ENCODE measurements at places on chromosomes 6 and 20.

- DNase-seq = no peak
Measured at GRCh38 chr6:36858407-36858981, 16.1 kb downstream of the PPIL1 start.

DNA sequence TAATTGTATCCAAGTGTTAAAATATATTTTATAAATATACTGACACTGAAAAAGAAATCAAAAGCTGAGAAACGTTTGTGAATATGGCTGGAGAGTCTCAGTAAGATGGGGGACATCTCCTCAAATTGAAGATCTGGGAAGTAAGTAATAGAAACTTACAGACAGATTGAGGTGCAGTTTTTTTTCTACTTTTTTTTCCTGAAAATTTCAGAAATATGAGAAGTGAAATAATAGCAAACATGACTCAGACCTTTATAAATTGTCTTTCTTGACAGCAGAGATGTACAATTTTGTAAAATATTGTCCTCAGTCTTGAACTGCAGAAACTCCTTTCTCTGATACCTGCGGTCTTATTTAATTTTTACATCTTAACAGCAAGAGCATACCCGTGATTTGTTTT is 347.1 kb downstream of the UTRN start:
- DNase-seq = no peak

DNA sequence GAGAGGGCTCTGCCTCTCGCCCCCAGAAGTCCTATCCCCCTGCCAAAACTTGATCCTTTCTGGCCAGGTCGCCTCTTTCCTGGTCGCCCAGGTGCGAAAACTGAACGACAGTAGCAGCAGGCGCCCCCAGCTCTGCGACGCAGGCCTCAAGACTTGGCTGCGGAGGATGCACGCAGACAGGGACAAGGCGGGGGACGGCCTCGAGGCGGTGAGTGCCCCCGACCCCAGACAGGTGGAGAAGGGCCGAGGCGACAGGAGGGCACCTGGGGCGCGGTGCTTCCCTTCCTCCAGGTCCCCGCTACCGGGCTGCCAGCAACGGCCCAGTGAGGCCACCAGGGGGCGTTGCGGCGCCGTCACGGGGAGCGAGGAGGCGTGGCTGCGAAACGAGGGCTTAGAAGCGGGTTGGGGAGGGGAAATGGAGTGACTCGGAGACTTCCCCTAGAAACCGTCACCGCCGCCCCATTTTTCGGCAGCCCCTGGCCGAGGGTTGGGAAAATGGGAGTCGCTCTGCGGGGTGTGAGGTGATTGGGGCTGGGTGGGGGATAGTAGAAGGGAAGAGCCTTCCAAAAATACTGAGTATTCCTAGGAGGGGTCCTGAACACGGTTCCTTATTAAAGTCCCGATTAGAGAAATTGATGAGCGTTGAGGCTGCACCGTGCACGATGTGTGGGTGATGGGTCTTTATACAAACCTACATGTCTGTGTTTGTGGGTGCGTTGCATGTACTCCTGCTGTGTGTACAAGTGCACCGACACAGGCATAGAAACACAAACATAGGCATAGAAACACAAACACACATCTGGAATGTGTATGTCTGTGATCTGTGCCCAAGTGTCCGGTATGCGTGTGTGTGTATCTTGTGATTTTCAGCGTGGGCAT is 44.6 kb downstream of the ARHGAP40 start:
- DNase-seq = peak; percentile 80

DNA sequence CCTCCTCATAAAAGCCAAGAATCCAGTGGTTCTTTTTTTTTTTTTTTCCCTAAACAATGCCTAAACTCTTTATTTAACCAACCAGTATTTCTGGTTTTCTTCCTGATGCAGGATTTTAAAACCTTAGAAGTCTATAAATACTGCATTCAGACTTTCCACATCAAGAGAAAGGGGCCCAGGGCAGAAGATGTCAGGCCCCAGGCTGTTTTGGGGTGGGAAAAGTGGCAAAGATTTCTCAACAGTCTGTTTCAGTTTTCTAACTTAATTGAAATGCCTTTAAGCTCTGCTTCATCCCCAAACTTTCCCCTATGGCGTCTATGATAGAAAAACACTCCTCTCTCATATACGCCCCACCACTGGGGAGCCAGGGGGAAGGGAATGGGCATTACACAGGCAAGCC is 33.1 kb downstream of the QRSL1 start:
- no peak for DNase-seq

- DNase-seq = no peak
Measured at GRCh38 chr20:17538517-17539170, 7.5 kb upstream of the BFSP1 start.

DNA sequence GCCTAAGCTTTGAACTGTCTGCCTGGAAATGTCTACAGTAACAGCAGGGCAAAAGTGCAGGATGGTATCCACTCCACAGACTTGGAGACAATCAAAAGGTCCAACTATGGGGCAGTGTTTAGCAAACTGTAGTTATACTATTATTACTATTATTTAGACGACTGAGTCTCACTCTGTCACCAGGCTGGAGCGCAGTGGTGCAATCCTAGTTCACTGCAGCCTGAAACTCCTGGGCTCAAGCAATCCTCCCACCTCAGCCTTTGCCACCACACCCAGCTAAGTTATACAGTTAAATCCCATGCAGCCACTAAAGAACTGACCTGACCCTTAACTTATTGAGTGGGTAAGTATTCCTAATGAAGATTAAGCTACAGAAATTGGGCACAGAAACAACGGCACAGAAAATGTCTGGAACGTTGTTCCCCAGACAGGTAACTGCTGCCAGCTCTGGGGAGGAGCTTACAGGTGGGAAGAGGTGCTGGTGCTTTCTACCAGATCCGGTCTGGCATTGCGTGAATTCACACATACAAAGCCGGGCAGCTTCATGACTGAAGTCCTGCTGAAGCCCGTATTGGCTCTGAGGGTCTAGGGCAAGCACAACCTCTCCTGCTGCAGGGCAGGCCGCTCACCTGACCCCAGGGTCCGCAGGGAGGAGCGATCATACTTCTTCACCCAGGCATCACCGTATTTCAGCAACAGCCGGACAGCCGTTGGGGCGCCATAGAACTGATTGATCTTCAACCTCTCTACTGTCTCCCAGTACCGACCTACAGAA is 27.0 kb upstream of the APMAP start:
- DNase-seq = no peak

DNA sequence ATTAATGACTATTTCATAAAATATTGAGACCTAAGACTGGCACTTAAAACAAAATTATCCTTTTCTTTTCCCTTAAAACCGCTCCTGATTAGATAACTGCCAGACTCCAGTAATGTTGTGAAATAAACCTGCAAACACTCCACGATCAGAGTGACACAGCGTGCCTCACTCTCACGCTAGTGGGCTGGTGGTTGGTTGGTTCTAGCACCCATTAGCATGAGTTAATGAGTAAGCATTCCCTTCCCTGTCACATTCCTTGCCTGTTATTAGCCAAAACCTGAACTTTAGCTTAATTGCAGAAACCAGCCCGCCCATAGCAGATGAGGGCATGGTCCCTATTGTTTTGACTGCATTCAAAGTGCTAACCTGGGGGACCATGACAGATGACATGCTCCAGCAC is 193.4 kb downstream of the CD83 start:
- DNase-seq = no peak

DNA sequence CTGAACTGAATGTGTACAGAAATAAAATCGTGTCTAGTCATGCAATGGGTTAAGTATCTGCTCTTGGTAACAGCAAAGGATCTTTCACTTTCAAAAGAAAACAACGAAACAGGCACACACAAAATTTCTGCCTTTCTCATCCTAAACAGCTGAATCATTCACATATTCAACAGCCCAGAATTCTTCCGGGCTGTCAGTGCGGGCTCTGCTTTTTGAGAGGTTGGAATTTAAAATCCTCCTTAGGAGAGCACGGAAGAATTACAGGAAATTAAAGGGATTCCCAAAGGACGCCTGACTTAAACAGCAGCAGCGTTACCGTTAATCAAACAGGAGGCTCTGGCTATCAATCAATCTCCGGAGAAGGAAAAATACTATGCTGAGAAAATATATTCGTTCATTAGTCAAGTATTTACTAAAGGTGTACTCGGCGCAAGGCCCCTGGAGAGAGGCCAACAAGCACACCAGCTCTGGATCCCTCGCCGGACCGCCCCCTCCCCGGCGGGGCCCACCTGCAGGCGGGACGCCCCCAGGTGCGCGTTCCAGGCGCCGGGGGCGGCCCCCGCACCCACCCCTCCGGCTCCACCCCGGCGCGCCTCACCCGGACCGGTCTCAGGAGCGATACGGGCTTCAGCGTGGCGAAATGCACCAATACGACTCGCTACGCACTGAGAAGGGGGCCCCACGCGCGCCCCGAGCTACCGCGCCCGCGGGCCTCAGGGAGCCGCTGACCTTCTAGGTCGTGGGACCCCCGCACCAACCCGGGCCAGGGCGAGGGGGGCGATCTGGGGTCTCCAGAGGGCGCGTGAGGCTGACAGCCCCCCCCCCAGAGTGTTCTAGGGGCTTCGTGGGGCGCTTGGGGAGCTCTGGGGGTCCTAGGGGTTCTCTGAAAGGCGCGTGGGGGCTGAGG is 1.0 kb downstream of the NAPB start:
- peak; percentile 7 for DNase-seq

- no peak for DNase-seq
Measured at GRCh38 chr6:88342336-88342735, 176.2 kb upstream of the CNR1 start.

GRCh38 chr20:56316483-56316882 is 42.3 kb upstream of the FAM210B start:
- DNase-seq = no peak

- no peak for DNase-seq
Measured at GRCh38 chr6:154218301-154218700, 138.3 kb downstream of the IPCEF1 start.

DNA sequence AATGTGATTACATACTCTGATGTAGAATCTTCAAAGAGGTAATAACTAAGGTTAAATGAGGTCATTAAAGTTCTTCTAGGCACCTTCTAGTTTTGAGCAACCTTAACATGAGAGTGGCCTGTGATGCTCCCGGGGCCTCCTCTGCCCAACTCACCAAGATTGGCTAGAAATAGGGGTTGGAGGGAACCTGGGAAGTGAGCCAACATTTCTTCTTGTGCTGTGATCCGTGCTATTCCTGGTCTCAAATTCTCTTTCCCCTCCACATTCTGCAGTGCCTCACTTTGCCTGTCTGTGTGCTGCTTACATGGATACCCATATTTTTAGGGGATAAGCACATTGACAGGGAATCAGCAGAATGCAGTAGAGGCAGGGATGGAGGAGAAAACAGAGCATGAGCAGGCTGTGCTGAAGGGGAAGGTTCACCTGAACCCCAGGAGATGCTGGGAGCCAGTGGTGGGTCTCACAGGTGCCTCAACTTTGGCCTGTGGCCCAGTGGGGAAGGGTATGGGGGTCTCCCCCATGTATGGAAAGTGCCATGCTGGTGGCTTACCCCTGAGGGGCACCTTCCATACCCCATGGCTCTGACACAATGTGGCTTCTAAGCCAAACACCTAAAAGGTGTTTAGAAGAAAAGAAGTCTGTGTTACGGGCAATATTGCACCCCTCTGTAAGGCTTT is 164.7 kb upstream of the CHD6 start:
- no peak for DNase-seq

All from effector memory CD4-positive, alpha-beta T cell (primary cell).